ENCODE measurements at places on chromosomes 3 and 15. TPM values are rescaled to one million over a fixed set of nuclear protein-coding genes. Genes with fewer than 3 reads are reported as not detected.

GREM1 gene
- 0.40 TPM for polyA plus RNA-seq

MNS1 gene
- polyA plus RNA-seq: not detected

ZPLD1 gene
- not detected for polyA plus RNA-seq

GOLGA6L10 gene
- polyA plus RNA-seq: 7.9 TPM

GPR160 gene
- 2.9 TPM for polyA plus RNA-seq

RBPMS2 gene
- polyA plus RNA-seq: not detected

ATP8B4 gene
- polyA plus RNA-seq: 1.0 TPM

SLC12A8 gene
- 4.6 TPM for polyA plus RNA-seq

SEMA3F gene
- 17.0 TPM for polyA plus RNA-seq

ROBO2 gene
- polyA plus RNA-seq: 55.5 TPM

Data from neural cell (in vitro differentiated cells).